ENCODE measurements at places on chromosomes 11 and 22. TPM values are rescaled to one million over a fixed set of nuclear protein-coding genes. Genes with fewer than 3 reads are reported as not detected.

Gene ENTHD1
- 0.95 TPM for total RNA-seq

Gene SCGB1D2
- total RNA-seq, result not detected

Gene CCDC15
- total RNA-seq, result 5.6 TPM

Gene ZNF280B
- total RNA-seq, result 2.4 TPM

GRCh38 chr22:38347944-38348750, 30.9 kb upstream of the CSNK1E start:
- DNase-seq, result peak; percentile 22

Gene UCP3
- 2.0 TPM for total RNA-seq

DNA sequence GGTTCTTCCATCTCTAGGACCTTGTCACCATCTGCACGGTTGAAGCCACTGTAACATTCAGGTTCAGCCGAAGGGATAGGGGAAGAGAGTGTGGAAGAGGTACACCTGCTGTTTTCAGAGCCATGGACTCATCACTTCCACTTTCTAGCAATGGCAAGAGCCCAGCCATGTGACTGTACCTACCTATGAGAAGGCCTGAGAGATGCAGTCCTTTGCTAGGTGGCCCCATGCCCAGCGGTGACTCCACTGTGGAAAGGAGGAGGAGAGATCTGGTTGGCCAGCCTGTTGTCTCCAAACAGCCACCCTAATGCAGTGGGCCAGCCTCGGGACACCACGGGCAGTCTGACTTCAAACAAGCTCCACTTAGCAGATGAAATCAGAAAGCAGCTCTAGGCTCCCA, 16.0 kb downstream of the RASD2 start:
- no peak for DNase-seq

DNA sequence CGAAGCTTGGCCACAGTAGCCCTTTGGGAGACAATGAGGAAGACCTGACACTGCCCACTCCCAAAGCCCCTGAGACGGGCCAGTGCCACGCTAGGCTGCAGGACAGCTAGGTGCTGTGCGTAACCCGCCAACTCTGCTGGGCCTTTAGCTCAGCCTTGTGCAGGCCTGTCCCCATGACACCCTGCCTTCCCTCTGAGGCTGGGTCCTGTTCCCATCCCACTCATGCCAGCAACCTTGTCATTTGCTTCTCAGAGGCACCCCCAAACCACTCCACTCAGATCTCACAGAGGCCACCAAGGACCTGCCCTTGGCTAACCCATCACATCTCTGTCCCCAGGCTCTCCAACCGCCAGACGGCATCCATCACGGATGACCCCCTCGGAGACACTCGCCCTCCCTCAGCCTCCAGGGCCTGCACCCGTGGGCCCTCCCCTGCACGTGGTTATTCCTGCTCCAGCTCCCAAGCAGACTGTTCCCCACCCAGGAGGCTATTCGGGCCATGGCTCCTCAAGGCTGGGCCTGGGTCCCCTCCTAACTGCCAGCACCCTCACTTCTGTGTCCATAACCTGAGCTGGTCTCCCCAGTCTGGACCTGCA, 11.1 kb downstream of the CELSR1 start:
- no peak for DNase-seq

- no peak for DNase-seq
These were observed 11.1 kb upstream of the MPZL2 start for GRCh38 chr11:118275176-118275575.

GRCh38 chr11:1450344-1450875, 36.2 kb downstream of the MOB2 start:
- DNase-seq, result no peak

Gene CCDC34
- 22.8 TPM for total RNA-seq

DNA sequence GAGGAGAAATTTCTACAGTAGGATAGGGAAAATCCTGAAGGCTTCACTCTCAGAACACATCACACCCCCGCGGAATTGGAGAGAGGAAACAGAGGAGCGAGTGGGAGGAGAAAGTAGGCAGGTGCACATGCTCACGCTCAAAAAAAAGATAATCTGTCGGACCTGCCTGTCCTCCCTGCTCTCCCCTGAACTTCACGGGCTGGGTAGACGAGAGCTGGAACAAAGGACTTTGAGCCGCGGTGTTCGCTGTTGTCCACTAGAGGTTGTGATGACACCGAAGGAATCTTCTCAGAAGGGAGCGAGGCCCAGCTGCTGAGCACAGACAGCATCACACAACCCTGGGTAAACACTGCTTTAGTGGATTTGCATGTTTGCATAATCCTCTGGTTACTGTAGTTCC, 5.0 kb downstream of the SEZ6L start:
- DNase-seq, result no peak

Gene RGL4
- 7.7 TPM for total RNA-seq

GRCh38 chr11:119610836-119611426, 118.1 kb downstream of the NECTIN1 start:
- DNase-seq, result no peak

Gene MRGPRX4
- not detected for total RNA-seq

- DNase-seq, result no peak
These were observed 1.3 kb downstream of the CDHR5 start for GRCh38 chr11:623349-623869.

- peak; percentile 53 for DNase-seq
These were observed 4.4 kb upstream of the TPCN2 start for GRCh38 chr11:69044111-69045013.

Gene SLC5A1
- total RNA-seq, result not detected

Gene ALX4
- not detected for total RNA-seq

DNA sequence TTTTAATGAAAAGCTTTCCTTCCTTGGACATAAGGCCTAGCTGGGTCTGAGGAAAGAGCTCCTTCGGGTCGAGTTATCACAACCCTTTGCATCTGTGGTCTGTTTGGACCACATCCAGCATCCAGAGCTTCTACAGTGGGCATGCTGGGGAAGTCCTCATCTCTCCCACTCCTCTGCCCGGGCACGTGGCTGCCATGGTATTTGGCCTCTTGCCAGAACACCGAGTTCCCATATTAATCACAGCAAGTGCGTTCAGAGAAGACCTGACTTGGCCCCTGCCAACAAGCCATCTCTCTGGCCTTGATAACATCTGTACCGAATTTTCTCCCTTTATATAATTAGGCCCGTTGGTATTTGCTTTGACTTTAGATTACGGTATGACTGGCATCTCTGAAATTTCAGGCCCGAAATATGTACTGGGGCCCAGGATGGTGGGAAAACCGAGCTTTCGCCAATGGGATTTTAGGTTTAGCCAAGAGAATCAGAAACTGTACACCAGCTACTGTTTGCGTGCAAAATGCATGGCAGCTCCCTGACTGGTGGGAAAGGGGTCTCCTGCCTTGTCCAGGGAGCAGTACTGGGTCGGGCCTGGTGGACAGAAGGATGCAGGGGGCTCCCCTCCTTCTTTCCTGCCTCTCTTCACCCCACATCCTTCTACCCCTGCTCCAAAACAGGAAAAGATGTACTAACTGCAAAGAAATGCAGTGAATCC, 90.0 kb downstream of the MICAL2 start:
- peak; percentile 72 for DNase-seq

DNA sequence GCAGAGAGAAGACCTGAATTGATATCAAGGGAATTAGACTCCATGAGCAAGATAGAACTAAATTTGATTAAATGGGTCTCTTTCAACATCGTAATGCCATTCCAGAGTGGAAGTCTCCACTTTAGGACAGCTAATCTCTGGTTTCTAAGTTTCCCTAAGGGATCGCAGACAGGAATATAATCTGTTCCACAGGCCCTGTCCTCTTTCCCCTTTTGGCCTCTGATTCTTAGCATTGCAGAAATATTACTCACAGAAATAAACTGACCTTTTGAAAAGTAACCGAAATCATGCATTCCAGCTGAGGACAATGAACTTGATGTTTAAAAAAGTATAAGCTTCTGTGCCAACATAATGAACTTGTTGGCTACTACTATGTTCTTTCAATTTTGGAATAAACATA, 227.8 kb downstream of the ETS1 start:
- no peak for DNase-seq

GRCh38 chr22:24723111-24723510, 51.4 kb downstream of the PIWIL3 start:
- DNase-seq, result no peak

GRCh38 chr11:59756558-59756840, 1.3 kb downstream of the STX3 start:
- no peak for DNase-seq

- DNase-seq, result peak; percentile 49
These were observed 16.9 kb upstream of the CDC42BPG start for GRCh38 chr11:64861227-64861975.

DNA sequence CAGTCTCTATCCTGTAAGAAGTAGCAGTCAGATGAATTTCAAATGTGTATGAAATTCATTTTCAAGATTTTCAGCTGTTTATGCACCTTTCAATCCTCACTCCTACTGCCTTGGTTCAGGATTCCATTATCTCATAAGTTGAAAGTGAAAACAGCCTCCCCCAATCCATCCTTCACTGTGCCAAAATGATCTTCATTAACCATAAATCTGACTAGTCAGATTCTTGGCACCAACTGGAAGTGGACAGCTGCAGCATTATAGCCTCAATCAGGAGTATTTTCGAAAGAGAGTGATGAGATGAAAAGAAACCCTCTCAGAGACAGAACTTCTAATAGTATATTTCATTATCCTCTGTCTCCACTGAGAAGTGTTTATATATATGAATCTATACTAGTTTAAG, 365.3 kb upstream of the PDGFD start:
- no peak for DNase-seq

Gene SCGB2A2
- total RNA-seq, result not detected

DNA sequence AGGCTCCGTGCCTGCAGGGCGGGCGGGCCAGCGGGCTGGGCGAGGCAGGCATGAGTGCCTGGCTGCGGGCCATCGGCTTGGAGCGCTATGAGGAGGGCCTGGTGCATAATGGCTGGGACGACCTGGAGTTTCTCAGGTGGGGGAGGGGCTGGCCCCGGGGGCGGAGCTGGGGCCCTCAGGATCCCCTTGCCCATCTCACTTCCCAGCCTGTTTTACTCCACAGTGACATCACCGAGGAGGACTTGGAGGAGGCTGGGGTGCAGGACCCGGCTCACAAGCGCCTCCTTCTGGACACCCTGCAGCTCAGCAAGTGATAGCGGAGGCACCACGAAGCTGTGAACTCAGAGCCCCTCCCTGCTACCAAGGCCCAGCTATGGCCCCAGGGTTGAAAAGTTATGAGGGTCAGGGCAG, 5.9 kb downstream of the PHOX2A start:
- peak; percentile 72 for DNase-seq

DNA sequence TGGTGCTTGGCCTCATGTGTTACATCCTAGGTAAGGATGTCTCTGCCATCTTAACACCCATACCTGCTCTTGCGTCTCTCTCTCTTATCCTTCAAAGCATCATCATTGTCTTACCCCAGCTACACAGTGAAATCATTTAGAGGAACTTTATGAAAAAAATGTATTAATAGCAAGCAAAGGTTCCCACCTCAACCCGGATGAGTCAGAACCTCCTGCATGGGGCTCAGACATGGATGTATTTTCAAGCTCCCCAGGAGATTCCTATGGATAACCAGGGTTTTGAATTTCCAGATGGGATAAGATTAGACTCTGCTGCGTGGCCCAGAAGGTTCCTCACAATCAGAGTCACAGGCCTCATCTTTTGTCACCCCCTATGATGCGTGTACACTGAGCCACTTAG, 89.1 kb upstream of the NNMT start:
- DNase-seq, result no peak

Gene C11orf97
- not detected for total RNA-seq

Gene RTN4R
- 3.1 TPM for total RNA-seq

DNA sequence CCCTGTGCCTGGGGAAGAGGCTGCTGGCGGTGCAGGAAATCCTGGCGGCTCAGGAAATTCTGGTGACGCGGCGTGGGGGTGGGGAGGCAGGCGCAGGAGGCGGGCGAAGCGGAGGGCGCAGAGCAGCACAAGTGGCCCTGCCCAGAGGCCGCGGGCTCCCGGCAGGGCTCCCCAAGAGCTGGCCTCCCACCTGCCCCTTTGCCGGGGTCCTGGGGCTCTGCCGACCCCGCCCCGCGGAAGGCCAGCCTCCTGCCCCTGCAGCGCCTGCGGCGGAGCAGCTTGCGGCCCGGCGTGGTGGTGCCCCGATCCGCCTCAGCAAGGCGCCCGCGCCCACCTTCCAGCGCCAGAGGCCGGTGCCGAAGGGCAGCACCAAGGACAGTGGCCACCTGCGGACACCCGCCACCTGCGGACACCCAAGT, 100.2 kb upstream of the OR4C13 start:
- DNase-seq, result no peak

- DNase-seq, result no peak
These were observed 581.9 kb downstream of the SOX6 start for GRCh38 chr11:15774388-15774939.

Gene TTLL12
- 64.4 TPM for total RNA-seq

Gene TMEM134
- total RNA-seq, result 75.2 TPM

GRCh38 chr22:49148895-49149418, 678.7 kb downstream of the BRD1 start:
- DNase-seq, result no peak

Gene APBB1
- 51.6 TPM for total RNA-seq

Gene JAML
- total RNA-seq, result 155 TPM

Gene CBLIF
- not detected for total RNA-seq

DNA sequence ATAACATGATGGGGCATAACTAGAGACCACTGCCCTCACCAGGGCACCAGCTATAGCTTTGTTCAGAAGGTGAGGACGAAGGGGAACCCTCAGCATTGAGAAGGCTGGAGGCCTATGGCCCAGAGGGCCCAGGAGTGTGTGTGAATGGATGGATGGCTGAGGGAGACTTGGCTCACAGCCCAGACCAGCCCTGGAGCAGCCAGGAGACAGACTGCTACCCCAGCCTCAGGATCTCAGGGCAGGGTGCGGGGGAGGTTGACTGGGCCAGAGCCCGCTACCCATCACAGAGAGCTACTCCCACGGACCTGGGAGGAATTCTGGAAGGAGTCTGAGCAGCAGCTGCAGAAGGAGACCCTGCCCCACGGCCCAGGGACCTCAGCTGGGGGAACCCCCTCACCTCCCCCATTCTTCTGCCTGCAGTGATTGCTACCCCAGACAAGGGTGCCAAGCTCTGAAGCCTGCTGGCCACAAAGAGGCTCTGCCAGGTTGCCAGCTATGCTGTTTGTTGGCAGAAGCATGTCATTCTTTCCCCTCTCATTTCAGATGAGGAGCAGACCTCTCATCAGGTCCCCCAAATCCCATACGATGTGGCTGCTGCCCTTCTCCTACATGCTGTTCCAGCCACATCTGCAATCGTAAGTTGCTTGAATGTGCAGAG, 5.4 kb upstream of the CSDC2 start:
- no peak for DNase-seq
